ENCODE measurements at places on chromosomes 1 and 21.

GRCh38 chr1:246078126-246078887 lies 428.8 kb downstream of the SMYD3 start:
- no peak for DNase-seq

DNA sequence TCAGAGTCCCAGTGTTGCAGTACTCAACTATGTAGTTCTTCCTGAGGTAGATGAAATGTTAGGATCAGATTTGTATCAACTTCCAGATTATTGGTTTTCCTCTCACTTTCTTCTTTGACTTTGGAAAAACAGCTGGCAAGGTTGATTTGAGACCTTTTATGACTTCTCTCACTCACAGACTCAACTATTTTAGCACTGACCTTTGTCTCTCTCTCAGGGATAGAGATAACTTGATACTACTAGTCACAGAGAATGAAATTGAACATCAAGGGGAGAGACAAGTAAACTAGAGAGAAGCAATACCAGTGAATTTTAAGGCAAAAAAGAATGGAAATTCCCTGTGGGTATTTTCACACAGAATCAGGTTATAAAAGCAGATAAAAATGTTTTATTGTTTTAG lies 159.7 kb upstream of the B3GALT2 start:
- no peak for DNase-seq

DNA sequence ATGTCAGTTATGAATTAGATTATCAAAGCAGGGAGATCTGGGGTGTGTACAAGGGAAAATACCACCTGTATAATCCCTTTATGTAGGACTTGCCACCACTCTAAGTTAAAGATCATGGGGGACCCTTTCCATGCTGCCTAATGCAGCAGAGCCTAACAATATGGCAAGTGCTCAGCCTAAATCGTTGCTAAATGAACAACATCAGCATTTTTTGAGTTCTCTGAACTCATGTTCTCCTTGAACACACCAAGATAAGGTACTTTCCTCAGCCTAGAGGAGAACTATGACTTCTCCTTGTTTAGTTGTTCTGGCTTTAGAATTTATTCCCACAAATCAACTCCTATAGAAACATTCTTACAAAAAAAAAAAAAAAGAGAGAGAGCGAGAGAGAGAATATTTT lies 177.0 kb downstream of the DUSP10 start:
- DNase-seq = no peak

GRCh38 chr21:34687065-34687464 lies 18.3 kb downstream of the CLIC6 start:
- DNase-seq = no peak

DNA sequence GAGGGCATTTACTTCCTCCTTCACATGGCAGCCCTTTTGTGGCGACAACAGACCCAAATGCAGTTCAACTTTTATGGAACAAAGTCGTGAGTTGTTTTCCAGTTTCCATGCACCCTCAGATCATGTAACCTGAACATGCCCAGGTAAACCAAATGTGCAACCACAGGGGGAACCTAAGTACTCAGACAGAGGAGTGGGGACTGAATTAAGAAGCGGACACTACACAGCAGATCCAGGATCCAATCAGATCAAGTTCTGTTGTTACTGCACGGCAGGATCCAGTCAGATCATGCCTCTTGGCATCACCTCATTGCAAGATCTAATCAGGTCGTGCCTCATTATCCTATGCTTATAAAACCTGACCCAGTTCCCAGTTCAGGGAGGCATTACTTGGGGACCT lies 115.7 kb downstream of the MATN1 start:
- no peak for DNase-seq

DNA sequence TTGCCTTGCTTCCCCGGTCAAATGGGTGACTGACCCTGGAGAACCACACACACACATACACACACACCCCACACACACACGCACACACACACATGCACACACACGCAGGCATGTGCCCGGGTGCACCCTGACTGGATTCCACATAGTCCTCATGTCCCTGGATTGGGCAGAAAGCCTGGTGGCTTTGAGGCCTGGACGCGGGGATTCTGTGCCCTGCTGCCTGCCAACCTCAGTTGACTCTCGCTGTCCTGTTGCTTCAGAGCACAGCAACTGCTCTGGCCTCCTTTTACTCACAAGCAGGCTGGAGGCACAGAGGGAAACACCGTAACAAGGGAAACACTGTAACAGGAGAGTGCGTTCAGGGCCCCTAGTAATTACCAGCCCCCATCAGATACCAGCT lies 6.4 kb downstream of the RORC start:
- DNase-seq = no peak

DNA sequence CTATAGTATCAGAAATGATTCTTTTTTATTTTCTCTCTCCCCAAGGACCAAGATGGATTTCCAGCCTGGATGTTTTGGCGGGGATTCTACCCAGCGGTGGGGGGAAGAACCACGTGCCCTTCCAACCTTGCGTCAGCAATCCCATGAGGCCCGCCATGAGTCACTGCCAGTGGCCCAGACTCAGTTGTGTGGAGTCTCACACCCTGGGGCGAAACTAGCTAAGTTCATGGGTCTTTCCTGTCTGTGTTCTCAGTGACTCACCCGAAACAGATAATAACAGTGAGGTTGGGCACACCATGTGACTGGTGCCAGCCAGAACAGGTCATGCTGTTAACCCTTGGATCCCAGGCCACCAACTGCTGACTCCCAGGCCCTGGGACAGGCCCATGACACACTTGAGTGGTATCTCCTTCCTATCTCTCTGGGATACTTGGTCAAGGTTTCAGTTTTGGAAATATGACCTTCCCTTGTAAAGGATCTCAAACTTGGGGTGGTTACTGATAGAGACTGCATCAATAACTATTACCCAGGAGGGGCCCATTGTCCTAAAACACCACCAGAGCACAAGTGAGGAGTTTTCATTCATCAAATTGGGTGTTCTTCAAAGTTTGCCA lies 98.0 kb upstream of the DUSP10 start:
- no peak for DNase-seq

DNA sequence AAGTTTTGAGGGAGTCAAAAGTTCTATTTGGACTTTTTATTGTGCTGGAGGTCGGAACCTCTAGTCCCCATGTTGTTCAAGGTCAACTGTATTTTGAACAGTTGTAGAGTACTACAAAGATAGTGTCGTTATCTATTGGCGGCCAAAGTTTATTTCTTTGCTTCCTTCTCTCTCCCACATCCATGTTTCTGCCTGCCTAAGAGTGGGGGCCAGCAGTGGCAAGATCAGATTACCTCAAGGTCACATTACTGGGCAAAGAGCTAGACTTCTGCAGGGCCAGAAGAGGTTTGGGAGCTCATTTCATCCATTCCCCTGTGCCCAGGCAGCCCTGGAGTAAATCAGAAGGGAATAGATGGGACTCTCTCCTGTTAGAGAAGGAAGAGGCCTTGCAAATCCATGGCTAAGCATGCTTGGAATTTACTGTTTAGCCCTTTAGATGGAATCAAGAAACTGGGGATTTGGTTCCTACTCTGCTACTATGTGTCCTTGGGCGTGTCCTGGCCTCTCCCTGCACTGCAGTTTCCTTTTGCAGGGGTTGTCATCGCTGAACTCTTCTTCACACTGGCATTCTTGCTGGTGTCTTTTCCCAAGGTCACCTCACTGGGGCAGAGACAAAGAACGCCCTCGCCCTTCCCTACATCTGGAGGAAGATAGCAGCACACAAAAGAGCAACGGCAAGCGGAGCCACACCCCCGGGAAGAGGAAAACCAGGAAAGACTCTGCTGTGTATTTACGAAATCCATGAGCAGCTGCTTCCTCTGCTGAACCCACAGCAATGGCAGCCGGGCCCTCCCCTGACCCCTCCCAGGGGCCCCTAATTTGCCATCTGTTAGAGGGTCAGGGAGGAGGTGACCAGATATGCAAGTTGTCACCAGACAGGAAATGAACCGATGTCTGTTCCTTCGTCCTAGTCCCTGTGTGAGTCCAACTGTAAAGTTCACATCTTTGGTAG lies 73.3 kb downstream of the PLPP3 start:
- DNase-seq = no peak

DNA sequence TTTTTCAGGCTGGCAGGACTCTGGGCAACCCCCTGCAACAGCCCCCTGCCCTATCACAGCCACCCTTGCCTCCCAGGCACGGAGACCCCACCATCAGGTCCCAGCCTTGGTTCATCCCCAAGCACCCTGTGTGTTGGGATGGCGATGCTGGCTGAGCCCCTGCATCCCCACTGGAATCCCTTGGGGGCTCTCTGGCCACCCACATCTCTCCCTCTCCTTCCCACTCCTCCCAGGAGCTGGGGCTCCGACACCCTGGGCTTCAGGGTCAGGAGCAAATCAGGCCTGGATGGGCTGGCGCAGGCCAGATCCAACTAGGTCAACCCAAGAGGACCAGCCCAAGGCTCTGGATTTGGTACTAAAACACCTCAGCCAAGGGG lies 25.9 kb downstream of the COL6A1 start:
- DNase-seq = no peak

DNA sequence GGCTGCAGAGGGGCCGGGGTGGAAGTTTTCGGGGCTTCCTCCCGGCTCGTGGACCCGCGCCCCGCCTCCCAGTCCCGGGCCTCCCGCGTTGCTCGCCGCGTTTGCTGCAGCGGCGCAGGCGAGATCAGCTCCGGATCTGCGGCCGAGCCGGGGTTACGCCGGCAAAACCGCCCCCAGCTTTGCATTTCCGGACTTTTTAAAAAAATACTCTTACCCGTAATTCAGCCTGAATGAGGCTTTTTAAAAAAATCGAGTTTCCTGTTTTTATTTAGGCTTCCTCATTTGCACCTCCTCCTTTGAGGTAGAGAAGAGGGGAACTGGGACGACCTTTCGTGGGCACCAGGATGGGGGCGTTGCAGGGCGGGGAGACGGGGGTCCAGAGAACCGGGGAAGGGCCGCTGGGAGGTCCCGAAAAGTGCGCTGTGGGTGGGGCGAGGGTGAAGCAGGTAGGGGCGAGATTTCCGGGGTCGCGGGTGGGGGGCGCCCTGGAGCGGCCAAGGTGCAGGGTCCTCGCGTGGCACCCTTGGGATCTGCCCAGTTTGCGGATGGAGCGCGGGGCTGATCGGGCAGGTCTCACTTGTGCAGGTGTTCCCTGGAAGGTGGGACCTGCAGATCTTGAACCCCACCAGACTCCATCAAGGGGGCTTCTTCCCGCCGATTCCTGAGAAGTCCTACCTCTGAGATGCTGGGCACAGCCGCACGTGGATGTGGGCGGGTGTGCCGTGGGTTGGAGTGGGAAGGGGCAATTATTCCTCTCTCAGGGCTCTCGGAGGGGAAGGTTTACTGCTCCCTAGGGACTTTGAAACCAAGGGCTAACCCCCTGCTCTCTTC lies 1.1 kb downstream of the PIK3CD start:
- peak; percentile 87 for DNase-seq

GRCh38 chr21:35905096-35905962 lies 155.0 kb downstream of the SETD4 start:
- no peak for DNase-seq

DNA sequence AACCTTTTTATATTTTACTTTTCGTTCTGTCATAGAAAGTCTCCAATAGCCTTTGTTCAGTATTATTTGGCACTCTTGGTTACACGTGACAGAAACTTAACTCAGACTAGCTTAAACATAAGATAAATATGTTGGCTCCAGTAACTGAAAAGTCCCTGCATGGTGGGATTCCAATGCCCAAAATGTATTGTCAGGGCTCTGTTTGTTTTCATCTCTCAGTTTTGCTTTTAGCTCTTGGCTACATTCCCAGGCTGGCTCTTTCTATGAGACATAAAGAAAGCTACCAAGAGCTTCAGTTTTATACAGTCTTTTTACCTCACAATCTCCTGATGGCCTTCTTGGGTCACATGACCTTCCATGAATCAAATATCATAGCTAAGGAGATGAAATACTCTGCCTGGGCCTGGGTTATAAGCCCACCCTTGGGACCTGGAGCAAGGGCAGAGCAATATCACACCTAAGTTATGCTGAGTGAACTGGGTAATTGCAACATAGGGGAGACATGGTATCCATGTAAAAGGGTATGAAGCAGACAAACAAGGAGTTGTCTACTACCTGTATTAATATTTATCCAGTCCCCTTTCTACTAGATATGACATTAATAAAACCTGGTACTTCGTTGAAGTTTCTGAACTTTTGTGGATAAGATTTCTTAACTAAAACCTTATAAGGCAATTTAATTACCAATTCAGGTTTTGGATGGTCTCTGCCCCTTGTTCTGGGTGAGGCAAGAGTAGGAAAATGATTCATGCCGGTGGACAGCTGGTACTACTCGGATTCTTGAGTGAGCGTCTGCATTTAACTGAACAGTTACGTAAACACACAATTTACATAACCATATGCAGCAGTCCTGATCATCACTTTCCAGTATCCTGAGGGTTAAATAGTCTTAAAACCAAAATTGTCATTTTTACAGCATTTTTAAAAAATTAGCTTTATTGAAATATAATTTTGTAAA lies 442.3 kb downstream of the GPATCH2 start:
- DNase-seq = no peak

DNA sequence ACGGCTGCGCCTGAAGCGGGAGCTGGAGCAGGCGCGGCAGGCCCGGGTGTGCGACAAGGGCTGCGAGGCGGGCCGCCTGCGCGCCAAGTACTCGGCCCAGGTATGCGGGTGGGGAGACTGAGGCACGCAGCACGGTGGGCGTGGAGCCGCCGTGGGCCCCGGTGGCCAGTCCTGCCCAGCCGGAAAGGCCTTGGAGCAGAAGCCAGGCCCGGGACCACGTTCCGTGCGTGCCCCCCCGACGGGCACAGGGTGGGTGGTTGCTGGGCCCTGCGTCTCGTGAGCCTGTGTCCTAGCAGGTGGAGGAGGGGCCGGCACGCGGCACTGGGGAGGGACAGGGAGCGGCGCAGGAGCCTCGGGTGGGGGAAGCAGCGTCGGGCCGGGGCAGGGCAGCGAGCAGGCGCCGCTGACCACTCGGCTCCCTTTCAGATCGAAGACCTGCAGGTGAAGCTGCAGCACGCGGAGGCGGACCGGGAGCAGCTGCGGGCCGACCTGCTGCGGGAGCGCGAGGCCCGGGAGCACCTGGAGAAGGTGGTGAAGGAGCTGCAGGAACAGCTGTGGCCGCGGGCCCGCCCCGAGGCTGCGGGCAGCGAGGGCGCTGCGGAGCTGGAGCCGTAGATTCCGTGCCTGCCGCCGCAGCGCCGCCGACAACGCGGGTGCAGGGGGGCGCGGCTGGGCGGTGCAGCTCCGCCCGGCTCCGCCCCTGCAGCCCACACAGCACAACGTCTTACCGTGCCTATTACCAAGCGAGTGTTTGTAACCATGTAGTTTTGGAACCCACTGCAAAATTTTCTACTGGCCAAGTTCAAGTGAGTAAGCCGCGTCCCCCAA lies 78.2 kb downstream of the SKI start:
- DNase-seq = no peak

GRCh38 chr1:226658546-226659125 lies 80.4 kb downstream of the ITPKB start:
- no peak for DNase-seq

- peak; percentile 49 for DNase-seq
Observed at GRCh38 chr1:83764209-83764608, 234.7 kb downstream of the TTLL7 start.

GRCh38 chr1:230153641-230154296 lies 86.7 kb downstream of the GALNT2 start:
- no peak for DNase-seq

DNA sequence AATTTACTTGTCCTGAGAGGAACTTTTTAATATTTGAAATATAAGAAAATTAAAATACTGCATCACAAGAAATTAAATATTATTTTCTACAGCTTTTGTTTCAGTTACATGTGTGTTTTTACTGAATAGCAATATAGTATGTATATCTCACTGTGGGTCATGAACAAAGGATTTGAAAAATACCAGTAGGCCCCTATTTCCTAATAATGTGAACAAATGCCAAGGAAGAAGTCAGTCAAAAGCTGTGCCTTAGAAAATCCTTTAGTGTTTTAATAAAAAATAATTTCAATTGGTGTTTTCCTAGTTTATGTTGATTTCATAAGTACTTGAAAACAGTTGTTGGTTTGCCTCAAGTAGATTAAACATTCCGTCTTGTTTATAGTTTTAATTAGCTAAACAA lies 46.7 kb downstream of the SMYD3 start:
- no peak for DNase-seq

All from NAMALWA (cell line).